Left renal pelvis (tissue), 4 donors: ENCODE measurements at places on chromosomes 1 and 21. TPM values are rescaled to one million over a fixed set of nuclear protein-coding genes. Genes with fewer than 3 reads are reported as not detected.

GRCh38 chr1:165467706-165468105 lies 22.8 kb upstream of the RXRG start:
- no peak for DNase-seq

GRCh38 chr1:197763769-197764168 lies 11.5 kb downstream of the DENND1B start:
- no peak for DNase-seq

The IFI16 gene
- 67.6 TPM for polyA plus RNA-seq

DNA sequence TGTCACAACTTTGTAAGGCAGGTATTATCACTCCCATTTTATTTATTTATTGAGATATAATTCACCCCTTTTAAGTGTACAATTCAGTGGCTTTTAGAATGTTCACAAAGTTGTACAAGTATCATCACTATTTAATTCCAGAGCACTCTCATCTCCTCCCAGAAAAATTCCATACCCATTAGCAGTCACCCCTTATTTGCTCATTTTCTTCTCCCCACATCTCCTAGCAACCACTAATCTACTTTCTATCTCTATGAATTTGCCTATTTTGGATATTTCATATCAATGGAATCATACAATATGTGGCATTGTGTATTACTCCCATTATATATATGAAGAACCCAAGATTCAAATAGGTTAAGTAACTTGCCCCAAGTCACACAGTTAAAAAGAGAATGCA lies 7.0 kb downstream of the DSTYK start:
- no peak for DNase-seq

GRCh38 chr1:174988539-174988938 lies 11.2 kb upstream of the CACYBP start:
- no peak for DNase-seq

DNA sequence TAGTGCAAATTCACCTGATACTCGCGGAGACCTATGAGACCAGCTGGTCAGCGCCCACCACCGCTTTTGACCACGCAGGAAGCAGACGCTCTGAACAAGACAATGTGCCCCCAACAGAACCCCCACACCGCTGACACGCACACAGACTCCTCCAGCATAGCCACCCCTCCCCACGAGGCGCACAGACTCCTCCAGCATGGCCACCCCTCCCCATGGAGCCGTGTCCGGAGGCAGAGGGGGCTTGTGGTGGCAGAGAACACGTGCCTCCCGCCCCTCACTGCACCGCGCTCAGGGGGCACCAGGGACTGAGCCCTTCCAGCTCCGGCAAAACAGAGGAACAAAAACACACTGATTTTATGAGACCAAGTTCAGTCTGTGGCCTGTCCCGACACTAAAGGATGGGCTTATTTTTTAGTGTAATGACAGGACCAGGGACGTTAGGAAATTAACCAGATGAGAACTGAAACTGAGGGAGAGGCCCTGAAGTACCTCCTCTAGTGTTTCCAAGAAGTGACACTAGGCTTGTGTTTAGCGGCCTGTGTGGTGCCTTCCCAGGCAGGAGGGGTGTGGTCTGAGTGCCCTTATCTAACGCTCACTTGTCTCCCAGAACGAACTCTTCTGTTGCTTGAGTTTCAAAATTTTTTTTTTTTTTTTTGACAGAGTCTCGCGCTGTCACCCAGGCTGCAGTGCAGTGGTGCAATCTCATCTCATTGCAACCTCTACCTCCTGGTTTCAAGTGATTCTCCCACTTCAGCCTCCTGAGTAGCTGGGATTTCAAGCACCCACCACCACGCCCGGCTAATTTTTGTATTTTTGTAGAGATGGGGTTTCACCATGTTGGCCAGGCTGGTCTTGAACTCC lies 10.0 kb upstream of the AGPAT3 start:
- no peak for DNase-seq
